ENCODE measurements at places on chromosomes 12 and 14.

DNA sequence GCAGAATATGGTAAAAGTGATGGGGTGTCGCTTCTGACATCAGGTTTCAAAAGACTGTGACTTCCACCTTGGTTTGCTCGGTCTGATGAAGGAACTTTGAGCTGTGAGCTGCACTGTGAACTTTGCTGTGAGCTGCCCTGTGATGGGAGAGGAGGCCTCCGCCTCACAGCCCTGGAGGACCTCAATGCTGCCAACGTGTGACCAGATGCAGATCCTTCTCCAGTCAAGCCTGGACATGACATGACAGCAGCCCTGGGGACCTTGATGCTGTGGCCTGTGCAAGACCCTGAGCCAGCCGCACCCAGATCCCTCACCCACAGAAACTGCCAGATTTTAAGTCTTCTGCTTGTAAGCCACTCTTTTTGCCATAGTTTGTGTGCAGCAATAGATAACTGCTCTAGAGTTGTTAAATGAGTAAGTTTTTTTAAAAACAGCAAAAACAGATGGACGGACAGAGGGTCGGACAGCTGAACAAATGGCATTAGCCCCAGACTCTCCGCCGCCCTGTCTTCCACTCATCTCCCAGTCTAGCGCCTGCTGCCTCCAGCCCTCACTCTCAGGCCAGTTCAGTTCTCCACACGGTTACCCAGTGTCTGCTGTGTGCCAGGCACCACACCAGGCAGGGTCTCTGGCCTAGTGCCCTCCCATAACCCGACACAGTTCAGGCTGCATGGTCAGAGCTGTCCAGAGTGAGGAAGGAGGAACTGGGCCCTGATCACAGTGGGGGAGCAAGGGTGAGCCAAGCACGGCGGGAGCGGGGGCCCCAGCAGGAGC is 13.1 kb upstream of the LRTM2 start:
- DNase-seq, result no peak

DNA sequence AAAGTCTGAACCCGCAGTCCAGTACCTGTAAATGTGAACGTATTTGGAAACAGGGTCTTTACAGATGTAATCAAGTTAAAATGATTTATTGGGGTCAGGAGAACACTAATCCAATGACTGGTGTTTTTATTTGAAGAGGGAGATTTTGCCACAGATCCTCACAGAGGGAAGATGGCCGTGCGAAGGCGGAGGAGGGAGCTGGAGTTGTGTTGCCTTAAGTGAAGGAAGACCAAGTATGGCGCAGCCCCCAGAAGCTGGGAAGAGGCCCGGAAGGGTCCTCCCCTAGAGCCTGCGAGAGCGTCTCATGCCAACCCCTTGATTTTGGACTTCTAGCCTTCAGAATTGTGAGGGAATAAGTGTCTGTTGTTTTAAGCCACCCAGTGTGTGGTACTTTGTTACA is 102.8 kb upstream of the NUDT4 start:
- DNase-seq, result no peak

- no peak for DNase-seq
Observed at GRCh38 chr12:110050927-110051326, 2.6 kb upstream of the C12orf76 start.

- DNase-seq, result peak; percentile 96
Observed at GRCh38 chr14:64788706-64789105, 84.5 kb downstream of the PLEKHG3 start.

DNA sequence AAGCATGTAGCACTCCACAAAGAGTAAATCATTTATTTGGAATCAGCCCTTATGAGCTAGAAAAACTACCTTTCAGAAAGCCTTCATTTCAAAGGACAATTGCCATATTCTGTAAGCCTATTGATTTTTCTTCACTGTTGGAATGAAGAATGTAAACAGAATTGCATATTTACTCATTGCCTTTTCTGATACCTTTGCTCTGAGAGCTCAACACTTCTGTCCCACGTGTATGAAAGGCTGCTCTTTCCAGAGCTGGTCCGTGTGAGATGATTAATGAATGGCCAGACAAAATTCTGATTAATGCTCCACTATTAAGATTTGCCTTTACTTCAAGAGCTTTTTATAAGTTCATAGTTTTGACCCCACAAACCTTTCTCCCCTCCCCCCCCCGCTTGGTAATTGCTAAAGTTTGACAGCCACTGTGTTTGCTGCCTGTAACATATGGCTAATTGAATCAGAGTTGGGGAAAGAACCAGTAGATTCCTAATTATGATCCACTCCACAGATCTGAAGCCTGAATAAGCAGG is 63.0 kb upstream of the PLEKHA5 start:
- no peak for DNase-seq

DNA sequence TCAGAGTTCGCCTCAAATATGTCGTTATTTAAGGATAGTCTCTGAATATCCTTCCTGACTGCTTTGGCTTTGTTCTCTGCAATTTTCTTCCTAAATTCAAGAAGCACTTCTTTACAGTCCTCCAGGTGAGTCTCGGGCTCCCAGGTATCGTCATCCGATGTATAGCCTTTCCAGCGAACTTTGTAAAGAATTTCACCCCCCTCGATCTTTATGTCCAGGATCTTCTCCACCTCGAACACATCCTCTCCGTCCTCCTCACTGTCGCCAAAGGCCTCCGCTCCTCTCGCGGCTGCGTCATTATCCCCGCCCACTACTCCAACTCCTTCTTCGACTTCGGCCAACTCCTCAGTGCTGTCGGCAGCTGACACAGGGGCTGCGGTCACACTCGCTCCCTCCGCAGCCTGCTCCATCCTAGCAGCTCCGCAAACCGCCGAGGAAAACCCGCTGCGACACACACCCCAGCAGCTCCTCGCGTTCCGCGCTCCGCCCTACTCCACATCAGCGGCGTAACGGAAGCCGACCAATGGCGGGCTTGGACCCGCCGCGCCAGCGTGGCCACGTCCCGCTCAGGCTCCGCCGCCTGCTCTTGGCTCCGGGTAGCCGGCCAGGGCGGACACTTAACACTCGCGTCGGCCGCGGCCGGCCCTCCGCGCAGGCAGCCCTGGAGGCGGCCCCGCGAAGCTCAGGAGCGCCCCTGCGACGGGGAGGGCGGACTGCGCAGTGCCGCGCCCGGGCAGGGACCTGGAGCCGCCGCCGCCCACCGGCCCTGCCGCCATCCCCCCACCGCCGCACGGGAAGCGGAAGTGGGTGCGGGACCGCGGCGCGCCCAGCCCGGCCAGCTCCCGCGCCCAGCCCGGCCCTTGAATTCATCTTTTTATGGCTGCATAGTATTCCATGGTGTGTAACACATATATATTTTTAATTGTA is 4.1 kb downstream of the CD163L1 start:
- DNase-seq, result peak; percentile 79

Data from iris pigment epithelial cell (primary cell).